ENCODE measurements at places on chromosomes 3 and 15.
A peak's percentile ranks its signal among the peaks of the same experiment; 100 is the strongest.

DNA sequence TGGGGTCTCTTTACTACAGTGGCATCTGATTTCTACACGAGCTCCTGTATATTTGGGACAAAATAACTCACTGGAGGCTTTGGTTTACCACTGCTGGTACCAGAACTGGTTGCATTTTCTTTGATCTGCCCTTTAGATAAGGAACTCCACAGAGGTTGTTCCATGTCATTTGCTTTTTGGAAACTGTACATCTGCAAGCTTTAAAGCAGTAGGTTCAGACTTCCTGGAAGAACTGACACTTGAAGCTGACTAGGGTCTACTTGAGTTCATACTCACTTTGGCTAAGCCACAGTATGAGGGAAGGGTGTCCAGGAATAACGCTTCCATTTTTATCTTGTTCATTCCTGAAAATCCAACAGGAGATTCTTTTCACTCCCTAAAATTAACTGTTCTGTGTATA lies 86.4 kb downstream of the WWTR1 start:
- no peak for DNase-seq

GRCh38 chr3:133171831-133172230 lies 133.6 kb downstream of the TMEM108 start:
- no peak for DNase-seq

- no peak for DNase-seq
These were observed 47.6 kb downstream of the TXNRD3 start for GRCh38 chr3:126607214-126607908.

DNA sequence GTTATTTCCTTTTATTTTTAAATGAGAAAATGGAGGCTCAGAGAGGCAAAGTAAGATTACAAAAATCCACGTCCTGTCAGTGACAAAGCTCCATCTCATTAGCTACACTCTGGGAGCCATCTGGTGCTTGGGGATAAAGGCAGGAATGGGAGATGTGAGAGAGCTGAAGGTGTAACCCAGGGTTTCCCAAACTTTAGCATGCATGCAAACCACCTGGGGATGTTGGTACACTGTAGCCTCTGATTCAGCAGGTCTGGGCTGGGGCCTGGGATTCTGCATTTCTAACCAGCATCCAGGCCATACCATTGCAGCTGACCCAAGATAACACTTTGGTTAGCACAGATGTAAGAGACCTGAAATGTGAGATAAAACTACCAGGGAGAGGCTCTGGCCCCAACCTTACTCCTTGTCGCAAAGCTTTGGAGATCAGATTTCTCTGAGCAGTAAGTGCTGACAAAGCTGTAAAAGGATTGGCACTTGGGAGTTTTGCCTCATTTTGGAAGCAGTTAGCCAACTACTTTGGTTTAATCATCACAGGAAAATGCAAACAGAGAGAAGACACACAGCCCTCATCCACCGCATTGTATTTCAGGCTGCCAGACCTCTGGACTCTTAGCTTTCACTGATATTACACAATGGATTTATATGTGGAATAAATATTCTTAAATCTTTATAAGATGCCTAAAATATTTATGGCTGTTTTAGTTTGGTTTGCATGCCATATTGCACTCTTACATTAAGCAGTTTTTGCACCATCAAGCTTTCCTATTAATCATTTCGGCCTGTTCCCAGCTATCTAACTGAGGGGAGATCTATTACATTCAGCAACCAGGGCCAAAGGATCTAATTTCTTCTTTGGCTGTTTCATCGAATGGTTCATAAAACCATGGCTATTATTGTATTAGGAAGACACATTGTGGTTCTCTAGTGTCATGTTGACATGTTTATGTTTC lies 263.0 kb downstream of the EBLN2 start:
- DNase-seq: no peak

DNA sequence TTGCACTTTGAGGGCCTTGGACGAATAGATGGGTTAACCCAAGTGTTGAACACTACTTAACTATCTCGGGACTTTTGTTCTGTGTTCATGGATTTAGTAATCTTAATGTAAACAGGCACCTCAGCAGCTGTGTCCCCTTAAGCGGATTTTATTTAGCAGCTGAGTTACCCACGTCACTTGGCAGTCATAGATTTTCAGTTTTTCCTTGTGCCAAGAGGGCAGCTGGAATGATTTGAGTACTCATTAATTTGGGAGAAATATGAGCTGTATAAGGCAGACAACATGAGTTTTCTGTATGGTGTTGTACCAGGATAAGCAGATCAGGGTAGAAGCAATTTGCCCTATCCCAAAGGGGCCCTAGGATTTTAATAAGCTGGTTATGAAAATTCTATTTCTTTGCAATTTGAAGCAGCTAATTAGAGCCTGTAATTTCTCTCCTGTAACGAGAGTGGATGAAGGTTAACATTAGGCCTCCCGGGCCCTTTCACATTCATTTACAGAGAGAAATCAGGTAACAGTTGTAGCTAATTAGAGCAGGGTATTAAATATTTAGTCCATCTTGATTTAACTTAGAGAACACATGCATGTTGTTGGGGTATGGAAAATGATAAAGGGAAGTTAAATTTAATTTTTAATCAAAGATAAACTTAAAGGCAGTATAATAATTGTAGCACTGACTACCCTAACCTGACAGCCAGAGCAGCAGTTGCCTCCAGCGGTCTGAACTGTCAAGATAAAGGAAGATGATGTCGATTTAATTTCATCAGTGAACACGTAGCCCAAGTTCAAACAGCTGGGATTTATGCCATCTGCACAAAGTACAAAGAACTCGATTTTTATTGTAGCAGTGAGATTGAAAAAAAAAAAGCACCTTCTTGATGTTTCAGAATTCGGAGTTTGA lies 194.5 kb downstream of the LRTM1 start:
- DNase-seq: no peak

DNA sequence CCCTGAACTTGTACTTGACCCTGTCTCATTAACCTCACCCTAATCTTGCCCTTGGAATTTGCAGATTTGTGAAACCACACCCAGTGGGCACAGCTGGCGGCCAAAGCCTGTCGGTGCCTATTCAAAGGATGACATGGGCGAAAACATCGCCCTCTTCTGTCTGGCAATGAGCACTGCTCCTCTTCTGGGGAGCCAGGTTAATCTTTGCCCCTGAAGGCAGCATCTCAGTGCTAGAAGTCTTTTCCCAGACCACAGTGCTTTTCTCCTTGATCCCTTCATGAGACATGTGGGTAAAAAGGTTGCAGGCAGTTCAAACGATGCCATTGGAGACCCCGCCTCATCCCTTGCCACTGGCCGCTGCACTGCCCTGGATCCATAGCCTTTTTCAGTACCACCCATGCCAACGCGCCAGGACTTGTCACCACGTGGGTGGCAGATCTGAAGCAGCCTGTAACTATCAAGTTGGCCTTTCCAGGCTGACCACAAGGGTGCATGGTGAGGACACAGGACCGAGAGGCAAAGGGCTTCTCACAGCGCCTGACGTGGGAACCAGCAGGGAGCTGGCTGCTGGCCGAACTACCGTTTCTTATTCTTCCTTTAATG lies 6.5 kb upstream of the DNASE1L3 start:
- peak; percentile 42 for DNase-seq

DNA sequence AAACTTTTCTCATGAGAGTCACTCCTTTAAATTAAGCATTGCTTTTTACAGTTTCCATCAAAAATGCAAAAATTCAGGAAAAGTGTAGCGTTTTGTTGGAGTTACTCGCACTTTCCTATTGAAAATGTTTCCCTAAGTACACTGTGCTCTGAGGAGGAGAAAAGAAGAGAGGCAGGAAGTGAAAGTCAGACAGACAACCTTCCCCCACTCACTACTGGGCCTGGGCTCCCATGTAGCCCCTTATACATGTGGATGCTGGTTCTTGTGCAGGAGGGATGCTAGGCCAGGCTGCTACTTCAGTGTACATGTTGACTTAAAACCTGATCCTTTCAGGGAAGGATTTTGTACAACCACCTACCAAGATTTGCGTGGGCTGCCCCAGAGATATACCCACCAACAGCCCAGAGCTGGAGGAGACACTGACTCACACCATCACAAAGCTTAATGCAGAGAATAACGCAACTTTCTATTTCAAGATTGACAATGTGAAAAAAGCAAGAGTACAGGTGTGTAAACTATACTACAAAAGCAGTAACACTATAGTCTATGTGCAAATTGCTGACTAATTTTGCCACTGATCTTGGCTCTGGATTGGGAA lies 15.1 kb downstream of the KNG1 start:
- DNase-seq: no peak

DNA sequence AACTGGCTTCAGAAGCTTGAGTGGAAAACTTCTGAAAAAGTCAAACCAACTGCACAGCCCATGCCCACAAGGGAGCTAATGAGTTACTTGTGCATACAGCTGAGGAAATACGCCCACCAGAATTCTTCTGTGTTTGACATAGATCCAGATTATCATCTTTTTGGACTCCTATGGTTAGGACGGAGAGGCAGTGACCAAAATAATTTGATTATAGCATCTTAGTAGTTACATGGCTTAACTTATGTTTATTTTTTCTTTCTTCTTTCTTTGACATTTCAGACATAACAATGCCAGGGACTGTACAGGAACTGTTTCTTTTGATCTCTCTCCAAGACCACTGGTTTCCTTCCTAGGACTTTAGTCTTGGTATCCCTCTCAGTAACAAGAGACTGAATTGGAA lies 246.1 kb upstream of the RASGRP1 start:
- no peak for DNase-seq

GRCh38 chr3:29324180-29324651 lies 43.3 kb downstream of the RBMS3 start:
- DNase-seq: no peak

- DNase-seq: no peak
These were observed 15.9 kb downstream of the ABTB1 start for GRCh38 chr3:127688416-127689265.

- no peak for DNase-seq
These were observed 969.6 kb upstream of the ALCAM start for GRCh38 chr3:104396974-104397669.

DNA sequence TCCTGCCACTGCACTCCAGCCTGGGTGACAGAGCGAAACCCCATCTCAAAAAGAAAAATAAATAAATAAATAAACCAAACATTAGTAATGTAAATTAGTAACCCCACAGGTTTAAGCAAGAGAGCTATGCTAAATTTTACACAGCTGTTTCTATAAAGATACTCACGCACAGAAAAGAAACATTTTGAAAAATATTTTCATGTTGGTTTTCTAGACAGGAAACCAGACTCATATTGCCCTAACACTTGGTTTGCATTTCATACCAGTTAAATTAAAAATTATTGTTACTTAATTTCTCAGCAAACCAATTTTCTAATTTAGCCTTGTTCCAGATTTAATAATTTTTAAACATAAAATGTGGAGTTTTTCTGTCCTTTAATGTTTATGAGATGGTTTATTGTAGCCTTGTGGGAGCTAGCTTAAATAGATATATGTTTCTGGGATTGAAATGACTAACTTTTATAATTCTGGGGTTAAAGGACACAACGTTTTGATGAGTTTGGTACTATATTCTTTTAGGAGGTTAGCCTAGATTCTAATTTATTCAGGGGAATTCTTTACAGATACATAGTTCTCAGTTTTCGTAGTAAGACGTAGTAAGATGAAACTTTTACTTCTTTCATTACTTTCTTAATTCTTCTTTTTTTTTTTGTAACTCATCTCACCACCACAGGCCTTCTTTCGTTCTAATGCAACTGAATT lies 42.6 kb upstream of the SLC4A7 start:
- no peak for DNase-seq
